ENCODE measurements at places on chromosomes 11 and 22. TPM values are rescaled to one million over a fixed set of nuclear protein-coding genes. Genes with fewer than 3 reads are reported as not detected.

Gene LDLRAD3
- total RNA-seq, result 1.4 TPM

Gene PGA5
- not detected for total RNA-seq

Gene FAM83F
- 1.6 TPM for total RNA-seq

Gene TMEM179B
- 27.7 TPM for total RNA-seq

Gene ARHGAP42
- total RNA-seq, result 0.12 TPM

Gene CYP2D6
- total RNA-seq, result 9.6 TPM

Gene PKDREJ
- total RNA-seq, result not detected

Gene SCUBE2
- total RNA-seq, result not detected

GRCh38 chr11:45676522-45677095 is 11.2 kb upstream of the CHST1 start:
- DNase-seq, result no peak

- DNase-seq, result no peak
Measured at GRCh38 chr11:61297746-61298145, 2.6 kb upstream of the VWCE start.

DNA sequence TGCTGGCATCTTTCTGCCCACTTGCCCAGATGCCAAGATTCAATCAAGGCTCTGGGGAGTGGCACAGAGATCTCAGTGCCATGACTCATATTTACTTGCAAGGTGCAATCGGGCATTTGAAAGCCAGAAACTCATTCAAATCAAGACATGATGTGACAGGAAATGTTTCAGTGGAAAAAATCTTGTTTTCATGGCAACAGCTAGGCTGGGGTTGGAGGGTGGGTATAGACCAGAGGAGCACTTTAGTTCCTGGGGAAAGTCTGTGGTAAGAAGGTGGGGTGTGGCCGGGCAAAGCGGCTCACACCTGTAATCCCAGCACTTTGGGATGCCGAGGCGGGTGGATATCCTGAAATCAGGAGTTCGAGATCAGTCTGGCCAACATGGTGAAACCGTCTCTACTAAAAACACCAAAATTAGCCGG is 1.2 kb downstream of the MAJIN start:
- DNase-seq, result no peak

Gene ACR
- not detected for total RNA-seq

Gene SPON1
- total RNA-seq, result 4.8 TPM

Gene RIC3
- 52.9 TPM for total RNA-seq

- DNase-seq, result no peak
Measured at GRCh38 chr11:10793470-10794255, 15.1 kb downstream of the EIF4G2 start.

GRCh38 chr11:8082391-8083087 is 1.5 kb downstream of the TUB start:
- no peak for DNase-seq

GRCh38 chr11:95092549-95093324 is 3.1 kb downstream of the ENDOD1 start:
- no peak for DNase-seq

GRCh38 chr22:37067428-37067827 is 15.9 kb downstream of the KCTD17 start:
- no peak for DNase-seq

DNA sequence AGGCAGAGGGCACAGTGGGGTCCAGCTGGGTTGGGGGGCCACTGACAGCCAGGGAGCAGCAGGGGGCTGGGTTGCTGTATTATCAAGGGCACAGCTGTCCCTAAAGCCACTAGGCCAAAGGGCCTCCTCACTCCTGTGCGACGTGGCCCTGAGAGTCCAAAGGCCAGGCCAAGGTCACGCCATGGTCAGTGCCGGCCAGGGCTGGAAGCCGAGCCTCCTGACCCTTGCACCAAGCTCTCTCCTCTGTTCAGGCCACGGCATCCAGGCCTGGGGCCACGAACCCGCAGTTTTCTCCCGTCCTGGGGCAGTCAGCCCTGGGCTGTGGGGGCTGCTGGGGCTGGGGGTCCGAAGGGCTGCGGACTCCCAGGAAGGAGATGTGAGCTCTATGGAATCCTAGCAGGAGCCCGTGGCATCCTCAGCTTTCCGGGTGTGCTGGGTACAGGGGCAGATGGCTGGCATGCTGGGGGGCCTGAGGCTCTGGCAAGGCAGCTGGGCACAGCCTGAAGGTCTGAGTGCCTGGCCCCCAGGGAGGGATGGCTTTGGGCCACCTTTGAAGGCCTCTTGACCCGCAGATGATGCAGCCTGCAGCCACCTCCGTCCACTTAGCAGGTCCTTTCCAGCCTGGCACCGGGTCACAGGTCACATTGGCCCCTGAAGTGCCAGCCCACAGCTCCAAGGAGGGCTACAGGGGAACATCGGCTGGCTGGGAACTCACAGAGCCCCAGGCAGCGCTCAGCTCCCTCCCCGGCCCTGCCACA is 17.3 kb upstream of the PPARA start:
- no peak for DNase-seq

DNA sequence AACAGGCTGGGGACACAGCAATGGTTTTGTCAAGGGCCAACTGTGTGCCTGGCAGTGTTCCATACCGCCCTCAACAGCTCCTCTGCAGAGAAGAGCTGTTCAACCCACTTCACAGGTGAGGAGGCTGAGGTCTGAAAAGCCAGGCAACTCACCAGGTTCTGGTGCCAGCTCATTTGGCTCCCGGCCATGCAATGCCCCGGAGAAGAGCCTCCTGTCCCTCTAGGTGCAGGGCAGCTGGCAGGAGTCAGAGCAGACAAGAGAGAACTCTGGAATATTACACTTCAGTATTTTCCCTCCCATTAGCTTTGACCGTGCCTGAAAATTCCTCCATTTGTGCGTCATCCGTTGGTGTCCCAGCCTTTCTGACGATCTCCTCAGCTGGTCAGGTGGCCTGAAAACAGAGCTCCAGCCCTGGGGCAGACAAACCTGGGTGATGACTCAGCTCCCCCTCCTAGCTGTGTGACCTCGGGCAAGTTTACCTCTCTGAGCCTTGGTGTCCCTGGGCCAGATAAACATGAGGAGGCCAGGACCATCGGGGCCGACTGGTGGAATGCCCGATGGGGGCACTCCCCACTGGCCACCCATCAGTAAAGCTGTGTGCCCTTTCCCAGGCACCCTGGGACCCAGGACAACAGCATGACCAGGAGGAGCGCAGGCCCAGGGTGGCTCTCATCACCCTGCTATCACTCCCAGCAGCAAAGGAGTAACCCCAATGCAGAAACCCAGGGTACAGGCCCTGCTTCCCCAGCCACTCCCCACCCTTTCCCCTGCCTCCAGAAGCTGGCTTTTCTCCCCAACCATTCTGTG is 9.6 kb upstream of the C1QTNF6 start:
- no peak for DNase-seq

- DNase-seq, result no peak
Measured at GRCh38 chr22:25120093-25120561, 79.5 kb upstream of the CRYBB3 start.

Gene PRR33
- not detected for total RNA-seq

DNA sequence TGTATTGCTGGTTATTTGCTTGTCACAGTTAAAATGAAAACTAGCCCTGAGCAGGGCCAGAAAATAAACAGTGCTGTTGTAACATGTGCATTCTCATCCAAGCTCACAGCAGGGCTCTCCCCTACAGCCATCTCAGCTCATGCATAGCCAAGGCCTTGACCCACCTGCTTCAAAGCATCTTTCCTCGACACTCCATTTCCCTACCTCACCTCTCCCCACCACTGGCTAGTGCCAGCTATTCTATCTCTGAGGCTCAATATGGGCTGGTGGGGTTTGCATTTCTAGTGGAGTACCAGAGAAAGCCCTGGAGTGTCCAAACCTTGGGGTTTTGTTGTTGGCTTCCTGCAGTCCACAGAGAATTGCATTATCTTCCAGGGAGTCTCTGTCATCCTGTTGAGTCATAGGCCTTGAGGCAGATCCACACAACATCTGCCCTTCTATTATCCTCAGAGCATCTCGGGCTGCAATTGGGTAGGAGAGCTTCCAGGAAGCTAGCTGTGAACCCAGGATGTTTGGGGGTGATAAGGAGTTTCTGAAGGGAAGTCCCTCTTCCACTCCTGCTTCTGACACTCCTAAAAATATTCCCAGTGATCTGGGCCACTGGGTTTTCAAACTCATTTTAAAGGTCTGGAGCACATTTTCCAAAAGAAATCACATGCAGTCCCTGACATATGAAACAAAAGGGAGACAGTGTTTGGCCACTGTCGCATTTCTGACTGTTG is 36.1 kb upstream of the AMOTL1 start:
- DNase-seq, result no peak

- DNase-seq, result no peak
Measured at GRCh38 chr11:14022251-14022650, 59.7 kb downstream of the SPON1 start.

DNA sequence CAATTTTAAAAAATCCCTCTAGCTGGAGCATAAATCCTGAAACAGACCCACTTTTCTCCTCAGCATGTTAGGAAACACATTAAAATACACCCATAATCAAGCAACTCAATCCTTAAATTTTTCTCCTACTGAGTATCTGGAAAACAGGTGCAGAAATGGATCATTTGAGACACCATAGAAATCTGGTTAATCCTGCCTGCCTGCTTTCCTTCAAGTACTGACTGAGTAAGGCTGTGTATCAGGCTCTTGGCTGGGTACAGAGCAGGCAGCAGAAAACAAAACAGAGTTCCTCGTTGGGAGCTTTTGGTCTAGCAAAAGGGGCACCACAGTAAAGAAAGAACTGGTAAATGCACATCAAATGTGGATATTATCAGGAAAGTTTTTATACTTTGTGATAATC is 1.9 kb downstream of the KCNQ1OT1 start:
- DNase-seq, result no peak

Gene BUD13
- total RNA-seq, result 11.8 TPM

GRCh38 chr11:41307296-41308080 is 152.0 kb downstream of the LRRC4C start:
- no peak for DNase-seq

- DNase-seq, result no peak
Measured at GRCh38 chr11:120031612-120032600, 106.0 kb downstream of the TRIM29 start.

Gene MEI1
- 53.8 TPM for total RNA-seq

GRCh38 chr11:44538375-44539054 is 26.9 kb upstream of the CD82 start:
- DNase-seq, result peak; percentile 45

DNA sequence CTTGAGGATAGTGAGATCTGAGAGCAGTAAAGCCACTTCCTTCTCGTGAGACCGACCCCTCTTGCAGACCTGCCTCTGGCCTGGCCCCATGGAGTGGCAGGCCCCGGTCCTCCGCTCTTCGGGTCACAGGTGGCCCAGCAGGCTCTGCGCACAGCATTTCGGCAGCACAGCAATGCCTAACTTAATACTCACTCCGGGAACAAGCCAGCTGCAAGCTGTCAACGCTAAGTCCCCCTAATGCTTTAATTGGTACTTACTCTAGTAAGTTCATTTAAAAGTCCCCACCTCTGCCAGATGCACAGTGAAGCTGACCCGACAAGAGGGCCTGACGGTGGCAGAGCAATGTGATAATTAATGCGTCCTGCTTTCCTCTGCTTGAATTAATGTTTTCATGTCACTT is 349.3 kb upstream of the B3GAT1 start:
- DNase-seq, result no peak

Gene TMEM191B
- 4.8 TPM for total RNA-seq

GRCh38 chr22:49867303-49868265 is 13.9 kb downstream of the ZBED4 start:
- DNase-seq, result no peak

Gene TRIM48
- total RNA-seq, result not detected

Gene SCGB1C1
- not detected for total RNA-seq

GRCh38 chr11:92707665-92708064 is 261.8 kb upstream of the MTNR1B start:
- no peak for DNase-seq

DNA sequence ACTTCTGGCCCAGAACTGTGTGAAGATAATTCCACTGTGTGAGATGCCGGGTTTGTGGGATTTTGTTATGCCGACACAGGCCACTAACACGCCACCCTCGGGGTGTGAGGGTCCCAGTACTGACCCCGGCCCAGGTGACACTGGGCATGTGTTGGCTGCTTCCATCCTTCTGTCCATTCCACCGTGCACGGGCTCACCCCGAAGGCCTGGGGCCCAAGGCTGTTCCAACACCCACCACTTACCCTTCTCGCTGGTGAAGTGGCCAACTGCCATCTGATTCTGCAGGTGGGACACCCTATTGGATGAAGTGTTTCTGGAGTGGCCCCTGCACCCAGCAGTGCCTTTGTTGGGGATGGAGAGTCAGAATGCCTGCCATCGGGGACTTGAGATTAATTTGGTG is 1307.5 kb downstream of the BRD1 start:
- no peak for DNase-seq

DNA sequence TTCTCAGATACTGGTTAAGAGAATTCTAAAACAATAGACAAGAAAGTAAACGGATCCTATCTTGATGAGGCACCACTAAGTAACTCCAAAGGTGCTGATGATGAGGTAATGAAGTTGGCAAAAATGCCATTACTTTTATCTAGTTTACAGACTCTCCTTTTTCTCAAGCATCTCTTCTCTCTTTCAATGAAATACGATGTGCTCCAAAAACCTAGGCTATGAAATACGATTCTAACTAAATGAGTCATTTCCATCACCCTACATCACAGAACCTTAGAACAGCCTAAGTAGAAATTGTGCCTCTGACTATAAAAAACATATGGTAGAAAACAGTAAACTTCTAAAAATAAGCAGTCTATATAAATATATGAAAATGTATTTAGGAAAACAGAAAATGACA is 58.9 kb upstream of the ARHGAP32 start:
- DNase-seq, result no peak

Gene ANKRD49
- total RNA-seq, result 38.1 TPM

Gene RIMBP3B
- total RNA-seq, result not detected

Gene PHETA2
- total RNA-seq, result 2.1 TPM

Gene DEFB131B
- total RNA-seq, result not detected

Gene STIM1
- 125 TPM for total RNA-seq

Gene GGTLC2
- not detected for total RNA-seq

Measured in T-helper 17 cell (primary cell).